ENCODE measurements at places on chromosomes 7 and 10. TPM values are rescaled to one million over a fixed set of nuclear protein-coding genes. Genes with fewer than 3 reads are reported as not detected.

RBP3 gene
- total RNA-seq = not detected

AZGP1 gene
- 2.2 TPM for total RNA-seq

EPDR1 gene
- total RNA-seq = 31.6 TPM

PODXL gene
- total RNA-seq = 49.0 TPM

FAM241B gene
- not detected for total RNA-seq

LRRN3 gene
- 3.4 TPM for total RNA-seq

NPTX2 gene
- total RNA-seq = 4.8 TPM

RPEL1 gene
- total RNA-seq = 0.10 TPM

ODAD2 gene
- total RNA-seq = not detected

FAM25A gene
- total RNA-seq = not detected

MBLAC1 gene
- total RNA-seq = 1.6 TPM

EIF5AL1 gene
- 0.12 TPM for total RNA-seq

OR2A7 gene
- total RNA-seq = not detected

LIPA gene
- 74.7 TPM for total RNA-seq

NEUROD6 gene
- total RNA-seq = not detected

PRLHR gene
- total RNA-seq = not detected

TFPI2 gene
- total RNA-seq = 267 TPM

SORCS1 gene
- total RNA-seq = under 0.01 TPM

AKR1B1 gene
- total RNA-seq = 358 TPM

ADRA2A gene
- total RNA-seq = 0.10 TPM

CPA4 gene
- total RNA-seq = 17.9 TPM

CTAGE6 gene
- total RNA-seq = not detected

GLRX3 gene
- 152 TPM for total RNA-seq

DPP6 gene
- 1.3 TPM for total RNA-seq

SH2B2 gene
- total RNA-seq = 1.7 TPM

FAM25G gene
- not detected for total RNA-seq

KNDC1 gene
- not detected for total RNA-seq

UTF1 gene
- not detected for total RNA-seq

VTI1A gene
- total RNA-seq = 22.9 TPM

LRRC17 gene
- total RNA-seq = 54.3 TPM

ASB10 gene
- total RNA-seq = not detected

WEE2 gene
- not detected for total RNA-seq

HMX2 gene
- total RNA-seq = 0.10 TPM

ZNF485 gene
- 5.2 TPM for total RNA-seq

ABCB1 gene
- total RNA-seq = under 0.01 TPM

ZNF398 gene
- total RNA-seq = 11.1 TPM

SPDYE1 gene
- not detected for total RNA-seq

GNG11 gene
- total RNA-seq = 265 TPM

CUZD1 gene
- total RNA-seq = 0.48 TPM

CEP55 gene
- total RNA-seq = 132 TPM

INA gene
- 7.9 TPM for total RNA-seq

MGMT gene
- 7.5 TPM for total RNA-seq

EN2 gene
- total RNA-seq = not detected

SEMA3D gene
- 2.4 TPM for total RNA-seq
